ENCODE measurements at places on chromosomes 4 and X. TPM values are rescaled to one million over a fixed set of nuclear protein-coding genes. Genes with fewer than 3 reads are reported as not detected.

Gene SRD5A3
- total RNA-seq = 9.7 TPM

Gene OTUD6A
- total RNA-seq = not detected

Gene MAGEA12
- total RNA-seq = 115 TPM

Gene CT47B1
- total RNA-seq = not detected

Gene THOC2
- 80.1 TPM for total RNA-seq

Gene CXXC4
- 0.45 TPM for total RNA-seq

Gene WDR17
- total RNA-seq = 3.7 TPM

Gene MGARP
- 0.11 TPM for total RNA-seq

Gene ARHGAP10
- 15.5 TPM for total RNA-seq

Gene IL13RA2
- 350 TPM for total RNA-seq

All from A375 (cell line).